ENCODE measurements at places on chromosomes 1 and 21.

DNA sequence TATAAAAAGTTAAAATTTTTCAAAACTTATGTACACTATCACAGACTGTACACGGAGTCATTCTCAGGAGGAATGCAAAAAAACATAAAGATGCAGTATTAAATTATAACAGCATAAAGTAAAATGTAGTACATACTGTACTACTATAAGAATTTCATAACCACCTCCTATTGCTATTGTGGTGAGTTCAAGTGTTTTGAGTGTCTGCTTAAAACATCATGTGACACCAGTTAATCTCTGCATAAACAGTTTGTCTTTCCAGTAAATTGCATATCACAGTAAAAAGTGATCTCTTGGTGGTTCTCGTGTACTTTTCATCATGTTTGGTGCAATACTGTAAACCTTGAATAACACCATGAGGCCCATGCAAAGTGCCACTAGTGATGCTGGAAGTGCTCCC, 45.2 kb downstream of the SDCCAG8 start:
- no peak for DNase-seq

DNA sequence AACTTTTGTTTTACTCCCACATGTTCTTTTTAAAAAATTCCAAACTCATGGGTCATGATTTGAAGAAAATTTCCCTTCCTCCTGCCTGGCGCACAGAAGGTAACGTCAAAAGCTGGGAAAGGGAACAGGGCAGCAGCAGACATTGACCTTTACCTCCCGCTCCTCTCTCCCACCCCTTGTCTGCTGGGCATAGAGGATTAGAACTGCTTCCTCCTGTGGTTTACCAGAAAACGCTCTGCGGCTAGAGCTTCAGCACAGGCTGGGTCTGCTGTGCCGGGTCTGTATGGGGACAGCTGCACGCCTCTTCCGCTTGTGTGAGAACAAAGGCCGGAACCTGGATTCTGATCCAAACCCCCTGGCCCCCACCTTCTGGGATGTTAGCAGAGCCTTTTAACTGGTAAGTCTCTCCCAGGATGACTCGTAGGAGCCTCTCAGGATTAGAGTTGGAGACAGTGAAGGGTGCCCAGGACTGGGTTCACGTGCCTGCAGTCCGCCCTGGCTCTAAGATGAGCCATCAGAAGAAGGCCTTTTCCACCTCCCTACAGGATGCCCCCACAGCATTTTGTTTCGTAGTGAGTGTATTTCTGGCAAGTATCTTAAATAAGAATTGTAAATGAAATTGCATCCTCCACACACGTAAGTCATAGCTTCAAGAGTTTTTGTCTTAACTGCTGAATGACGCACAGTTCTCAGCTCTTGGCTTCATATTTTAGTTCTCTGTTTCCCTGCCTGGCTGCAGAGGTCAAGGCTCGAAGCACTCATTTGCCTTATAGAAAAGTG, 5.2 kb downstream of the H6PD start:
- DNase-seq, result peak; percentile 73

DNA sequence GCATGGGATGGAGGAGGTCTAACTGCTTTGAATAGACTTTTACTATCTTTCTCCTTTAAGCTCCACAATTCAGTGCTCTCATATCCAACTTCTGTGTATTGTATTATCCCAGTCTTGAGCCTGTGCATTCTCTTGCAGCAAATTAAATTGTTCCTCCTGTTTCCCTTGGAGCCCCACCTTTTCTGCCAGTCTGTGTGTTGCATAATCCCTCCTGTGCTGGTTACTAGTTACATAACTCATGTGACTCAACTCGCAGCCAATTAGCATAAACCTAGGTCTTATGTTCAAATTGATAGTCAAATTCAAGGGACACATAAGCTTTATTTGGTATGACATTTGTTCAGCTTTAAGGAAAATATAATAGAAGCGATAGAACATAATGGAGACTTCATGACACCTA, 1863.5 kb downstream of the MRPL39 start:
- no peak for DNase-seq

DNA sequence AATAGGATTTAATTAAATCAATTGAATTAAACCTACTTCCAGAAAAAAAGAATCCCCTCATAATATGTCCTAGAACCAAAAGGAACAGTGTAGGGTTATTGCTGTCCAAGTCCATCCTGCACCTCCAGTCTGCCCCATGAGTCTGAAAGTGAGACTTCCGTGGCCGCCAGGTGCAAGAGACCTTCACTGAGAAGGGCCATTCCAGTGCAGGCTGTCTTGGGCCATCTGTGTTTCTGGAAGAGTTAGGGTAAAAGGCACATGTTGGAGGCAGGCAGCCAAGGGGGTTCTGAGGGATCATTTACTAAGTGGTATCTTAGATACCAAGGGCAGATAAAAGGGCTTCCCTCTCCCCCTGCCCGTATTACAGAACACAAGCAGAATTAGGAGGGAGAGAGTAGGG, 31.0 kb downstream of the UBE2T start:
- DNase-seq, result no peak

- no peak for DNase-seq
Measured at GRCh38 chr1:104801344-104801743, 1051.6 kb downstream of the AMY1C start.

DNA sequence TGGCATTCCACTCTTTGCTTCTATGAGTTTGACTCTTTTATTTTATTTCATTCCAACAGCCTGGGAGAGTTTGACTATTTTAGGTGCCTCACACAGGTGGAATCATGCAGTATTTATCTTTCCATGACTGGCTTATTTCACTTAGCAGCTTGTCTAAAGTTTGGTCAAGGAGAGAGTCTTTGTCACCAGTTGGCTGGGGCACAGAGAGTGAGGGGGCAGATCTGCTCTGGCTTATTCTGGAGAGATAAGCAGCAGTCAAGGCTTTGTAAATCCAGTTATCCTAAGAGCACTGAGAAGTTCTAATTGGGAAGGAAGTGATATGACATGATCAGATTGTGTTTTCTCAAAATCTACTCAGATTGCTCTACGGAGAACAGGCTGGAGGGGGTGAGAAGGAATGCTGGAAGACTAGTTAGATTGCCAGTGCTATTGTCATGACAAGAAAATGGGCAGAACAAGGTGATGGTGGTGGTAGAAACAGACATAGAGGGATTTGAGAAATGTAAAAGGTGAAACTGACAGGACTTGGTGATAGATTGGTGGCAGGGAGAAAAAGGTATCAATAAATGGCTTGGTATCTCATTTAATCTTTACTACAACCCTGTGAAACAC, 12.1 kb upstream of the CTTNBP2NL start:
- no peak for DNase-seq

- DNase-seq, result no peak
Measured at GRCh38 chr1:53581476-53581875, 122.3 kb downstream of the DMRTB1 start.

DNA sequence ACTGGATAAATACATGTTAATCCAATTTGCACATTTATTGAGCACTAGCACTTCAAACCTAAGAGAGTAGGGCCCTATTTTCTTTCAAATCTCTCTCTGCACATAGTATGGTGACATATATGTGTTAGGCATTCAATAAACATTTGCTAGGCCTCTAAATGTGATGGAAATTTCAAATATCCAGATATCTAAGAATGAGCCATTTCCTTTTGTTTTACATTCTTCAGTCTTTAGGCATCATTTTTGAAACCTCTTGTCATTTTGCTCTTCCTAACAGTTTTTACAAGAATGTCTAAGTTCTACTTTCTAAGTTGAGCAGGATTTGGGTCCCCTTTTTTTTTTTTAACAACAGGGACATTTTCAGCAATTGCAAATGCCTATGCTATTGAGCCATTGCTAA, 395.7 kb upstream of the ST6GALNAC5 start:
- no peak for DNase-seq

GRCh38 chr1:5901150-5901549, 91.1 kb downstream of the NPHP4 start:
- no peak for DNase-seq

- no peak for DNase-seq
Measured at GRCh38 chr1:61109910-61110309, 27.5 kb downstream of the NFIA start.

DNA sequence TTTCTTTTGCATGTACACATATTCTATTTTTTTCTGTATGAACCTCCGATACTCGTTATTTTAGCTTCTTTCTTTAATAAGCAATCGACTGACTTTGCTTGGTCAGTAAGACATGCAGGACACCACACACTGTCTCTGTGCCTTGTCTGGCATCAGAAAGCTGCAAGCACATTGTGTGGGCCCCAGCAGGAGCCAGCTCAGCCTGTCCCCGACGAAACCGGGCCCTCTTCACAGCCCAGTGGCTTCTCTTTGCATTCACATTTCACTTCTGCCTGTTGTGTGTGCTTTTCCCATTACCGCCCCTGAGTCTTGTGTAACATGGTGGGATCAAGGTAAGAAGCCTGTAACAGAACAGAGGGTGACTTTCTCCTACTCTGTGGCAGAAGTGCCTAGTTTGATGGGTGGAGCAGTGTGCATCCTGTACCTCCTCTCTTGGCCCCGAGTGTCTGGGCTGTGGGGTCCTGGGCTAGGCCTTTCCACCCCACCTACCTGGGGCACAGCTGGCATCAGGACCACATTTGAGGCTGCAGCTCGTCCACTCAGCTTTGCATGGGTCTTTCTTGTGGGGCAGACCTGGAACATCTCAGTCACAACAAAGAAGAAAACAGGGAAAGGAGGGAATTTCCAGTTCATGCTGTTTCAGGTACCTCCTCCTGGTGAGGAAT, 118.9 kb upstream of the COL6A1 start:
- DNase-seq, result peak; percentile 9

- DNase-seq, result no peak
Measured at GRCh38 chr1:12556368-12556930, 61.6 kb downstream of the DHRS3 start.

DNA sequence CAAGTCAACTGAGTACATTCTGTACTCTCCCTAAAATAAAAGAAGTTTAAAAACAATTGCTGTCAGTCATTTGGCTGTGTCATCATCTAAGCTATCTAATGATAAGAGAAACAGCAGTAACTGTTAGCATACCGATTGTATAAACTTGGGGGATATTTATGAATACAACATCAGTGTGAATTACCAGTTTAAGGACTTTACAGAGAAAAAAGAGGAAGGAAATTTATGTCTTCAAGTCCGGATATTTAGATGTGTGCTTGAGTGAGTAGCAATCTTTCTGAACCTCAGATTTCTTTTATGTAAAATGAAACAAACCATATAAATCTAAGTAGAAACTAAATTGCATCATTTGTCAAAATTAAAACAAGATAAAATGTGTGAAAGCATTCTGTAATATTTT, 1557.0 kb downstream of the MRPL39 start:
- no peak for DNase-seq

GRCh38 chr1:22117238-22117637, 25.7 kb downstream of the WNT4 start:
- no peak for DNase-seq

DNA sequence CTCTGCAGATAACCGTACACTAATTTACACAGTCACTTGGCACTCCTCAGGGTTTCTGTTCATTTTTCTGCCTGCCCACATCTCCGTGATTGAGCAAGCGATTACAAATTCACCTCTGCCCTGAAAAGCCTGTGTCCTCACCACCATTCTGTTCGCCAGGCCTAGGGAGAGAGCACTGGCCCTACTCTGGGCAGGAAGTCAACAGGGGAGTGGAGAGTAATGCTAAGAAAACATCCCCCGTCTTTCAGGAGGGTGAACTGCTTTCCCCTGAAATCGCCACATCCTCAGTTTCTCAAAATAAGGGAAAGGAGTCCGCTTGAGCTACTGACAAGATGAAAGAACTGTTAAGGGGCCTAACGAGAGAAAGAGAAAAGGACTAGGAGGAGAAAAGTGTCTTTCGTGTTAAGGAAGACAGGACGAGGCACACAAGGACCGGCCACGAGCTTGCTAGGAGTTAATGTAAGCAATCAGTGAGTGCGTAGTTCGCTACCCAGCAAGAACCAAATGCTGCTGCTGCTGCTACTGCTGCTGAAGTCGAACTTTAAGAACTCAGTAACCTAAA, 632 bp downstream of the PEX19 start:
- no peak for DNase-seq

GRCh38 chr1:79262745-79263258, 256.3 kb upstream of the ADGRL4 start:
- DNase-seq, result no peak

DNA sequence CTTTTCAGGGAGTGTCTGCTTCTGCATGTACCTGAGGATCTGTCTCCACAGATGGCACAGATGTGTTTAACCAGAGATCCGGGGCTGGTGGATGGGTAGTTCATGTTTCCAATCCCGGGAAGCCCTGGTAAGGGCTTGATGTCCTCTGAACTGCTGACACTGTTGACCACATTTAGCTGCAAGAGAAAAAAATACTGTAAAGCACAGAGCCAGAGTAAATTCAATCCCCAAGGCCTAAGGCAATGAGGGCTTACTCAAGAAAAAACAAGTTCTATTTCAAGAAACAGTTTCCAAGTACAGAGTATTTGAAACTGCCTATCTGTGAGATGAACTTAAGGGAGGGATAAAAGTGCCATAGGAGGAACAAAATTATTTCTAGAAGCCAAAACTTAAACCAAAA, 25.1 kb downstream of the RXRG start:
- no peak for DNase-seq

- peak; percentile 81 for DNase-seq
Measured at GRCh38 chr1:26692211-26692792, 3.5 kb upstream of the ARID1A start.

DNA sequence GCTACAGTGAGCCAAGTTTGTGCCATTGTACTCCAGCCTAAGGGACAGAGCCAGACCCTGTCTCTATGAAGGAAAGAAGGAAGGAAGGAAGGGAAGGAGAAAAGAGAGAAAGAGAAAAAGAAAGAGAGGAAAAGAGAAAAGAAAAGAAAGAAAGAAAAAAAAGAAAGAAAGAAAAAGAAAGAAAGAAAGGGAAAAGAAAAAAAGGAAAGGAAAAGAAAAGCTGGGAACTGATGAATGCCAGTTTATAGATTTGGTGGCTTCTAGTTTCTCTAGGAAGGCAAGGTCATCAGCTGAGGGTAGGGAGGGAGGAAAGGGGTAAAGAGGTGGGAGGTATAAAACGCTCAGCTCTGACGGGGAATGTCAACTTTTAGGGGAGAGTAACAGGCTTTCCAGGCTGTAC, 62.3 kb upstream of the AKT3 start:
- DNase-seq, result no peak

GRCh38 chr21:34276711-34277425, 86.9 kb upstream of the KCNE2 start:
- peak; percentile 43 for DNase-seq

DNA sequence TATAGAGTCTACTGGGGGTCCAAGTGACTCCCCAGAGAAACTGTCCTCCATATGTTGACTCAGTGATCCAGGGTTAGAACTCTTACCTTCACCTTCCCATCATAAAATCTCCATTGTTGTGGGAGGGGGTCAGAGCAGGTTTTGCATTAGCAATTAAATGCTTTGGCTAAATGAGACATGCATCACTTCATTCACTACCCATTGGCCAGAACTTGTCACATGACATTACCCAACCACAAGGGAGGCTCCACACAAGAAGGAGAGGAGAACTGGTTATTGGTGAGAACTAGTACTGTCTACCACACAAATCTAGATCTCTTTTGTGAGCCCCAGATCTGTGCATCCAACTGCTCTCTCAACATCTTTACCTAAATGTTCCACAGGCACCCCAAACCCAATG, 4.2 kb upstream of the C1orf162 start:
- DNase-seq, result no peak

GRCh38 chr1:109399326-109399957, 1.7 kb upstream of the SORT1 start:
- no peak for DNase-seq

GRCh38 chr1:159318784-159319551, 16.8 kb downstream of the FCER1A start:
- no peak for DNase-seq

Data from stimulated activated CD8-positive, alpha-beta memory T cell treated with anti-CD3 and anti-CD28 coated beads, Interleukin-4, amount 100 ng/mL, for 48 hours (primary cell).